ENCODE measurements at places on chromosomes 16 and 17.

DNA sequence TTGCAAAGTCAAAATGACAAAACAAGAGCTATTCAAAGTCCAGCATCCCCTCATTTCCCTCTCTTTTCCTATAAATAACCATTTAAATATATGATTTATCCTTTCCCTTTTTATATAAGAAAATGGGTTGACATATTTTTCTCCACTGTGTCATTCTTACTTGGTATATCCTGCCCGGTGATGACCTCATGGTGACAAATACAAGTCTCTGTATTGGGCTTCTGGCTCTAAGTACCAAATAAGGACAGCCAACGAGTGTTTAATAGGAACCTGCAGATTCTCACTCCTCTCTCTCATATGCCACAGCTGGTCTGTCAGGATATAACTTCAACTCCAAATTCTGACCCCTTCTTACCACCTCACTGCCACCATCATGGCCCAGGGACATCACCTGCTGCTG, 25.5 kb upstream of the CBLN1 start:
- no peak for DNase-seq

GRCh38 chr17:45067637-45068036, 6.5 kb downstream of the NMT1 start:
- no peak for DNase-seq

GRCh38 chr16:59058250-59058649, 324.1 kb upstream of the GOT2 start:
- no peak for DNase-seq

DNA sequence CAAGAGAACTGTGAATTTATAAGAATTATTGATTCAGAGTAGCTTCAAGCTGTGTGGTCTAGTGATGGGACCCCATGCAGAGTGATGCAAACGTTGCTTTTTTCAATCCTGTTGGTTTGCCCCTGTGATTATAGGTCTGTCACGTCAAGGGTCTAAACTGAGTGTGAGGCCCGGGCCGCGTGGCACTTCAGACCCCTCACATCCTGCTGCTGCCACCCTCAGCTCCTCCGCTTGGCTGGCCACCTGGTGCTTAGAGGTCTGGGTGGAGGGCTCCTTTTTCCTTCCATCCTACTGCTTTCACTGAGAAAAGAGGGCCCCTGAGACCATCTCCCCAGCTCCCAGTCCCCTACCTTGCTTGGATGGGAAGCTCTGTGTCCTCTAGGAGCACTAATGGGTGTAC, 12.0 kb downstream of the MYL4 start:
- DNase-seq, result no peak

DNA sequence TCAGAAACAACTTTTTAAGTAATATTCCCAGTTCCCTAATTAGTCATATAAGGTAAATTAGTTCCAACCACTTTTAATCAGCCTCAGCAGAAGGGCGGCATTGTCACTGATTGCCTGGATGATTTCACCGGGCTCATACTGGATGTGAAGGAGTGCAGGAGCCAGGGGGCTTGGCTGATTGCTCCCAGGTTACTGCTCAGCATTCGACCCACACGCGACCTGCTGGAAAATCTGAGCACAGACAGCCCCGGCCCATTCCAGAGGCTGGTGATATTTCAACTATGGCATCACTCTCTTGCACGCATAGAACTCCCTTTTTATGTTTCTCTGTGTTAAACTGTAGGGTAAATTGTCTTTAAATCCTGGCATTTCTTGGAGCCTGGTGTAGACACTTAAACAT, 34.2 kb downstream of the CPPED1 start:
- no peak for DNase-seq

DNA sequence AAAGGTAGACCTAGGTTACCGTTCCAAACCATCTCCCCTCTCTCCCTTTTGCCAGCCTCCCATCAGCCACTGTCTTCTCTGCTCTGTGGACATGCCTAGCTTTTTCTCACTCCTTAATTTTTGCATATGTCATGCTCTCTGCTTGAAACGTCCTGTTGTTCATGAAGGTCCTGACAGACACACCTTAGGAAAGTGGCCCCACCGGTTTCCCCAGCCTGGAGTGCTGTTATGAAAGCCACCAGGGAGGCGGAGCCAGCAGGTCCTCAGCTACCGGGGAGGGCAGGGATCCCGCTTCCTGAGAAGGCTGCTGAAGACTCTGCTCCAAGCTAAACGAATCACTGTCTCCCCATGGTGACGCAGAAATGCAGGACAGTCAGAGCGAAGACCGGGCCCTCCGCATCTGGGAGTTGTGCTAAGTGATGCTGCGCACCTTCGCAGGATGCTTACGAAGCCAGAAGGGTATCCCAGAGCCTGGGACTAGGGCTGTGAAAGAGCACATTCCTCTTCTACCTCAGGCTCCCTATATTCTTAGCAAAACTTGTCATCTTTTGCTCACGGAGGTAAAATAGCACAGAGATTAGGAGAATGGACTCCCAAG, 2.3 kb upstream of the SLC16A11 start:
- no peak for DNase-seq

- DNase-seq, result no peak
These were observed 490.3 kb downstream of the MAF start for GRCh38 chr16:79110242-79110641.

GRCh38 chr16:11875721-11876120, 24.4 kb upstream of the RSL1D1 start:
- DNase-seq, result no peak

DNA sequence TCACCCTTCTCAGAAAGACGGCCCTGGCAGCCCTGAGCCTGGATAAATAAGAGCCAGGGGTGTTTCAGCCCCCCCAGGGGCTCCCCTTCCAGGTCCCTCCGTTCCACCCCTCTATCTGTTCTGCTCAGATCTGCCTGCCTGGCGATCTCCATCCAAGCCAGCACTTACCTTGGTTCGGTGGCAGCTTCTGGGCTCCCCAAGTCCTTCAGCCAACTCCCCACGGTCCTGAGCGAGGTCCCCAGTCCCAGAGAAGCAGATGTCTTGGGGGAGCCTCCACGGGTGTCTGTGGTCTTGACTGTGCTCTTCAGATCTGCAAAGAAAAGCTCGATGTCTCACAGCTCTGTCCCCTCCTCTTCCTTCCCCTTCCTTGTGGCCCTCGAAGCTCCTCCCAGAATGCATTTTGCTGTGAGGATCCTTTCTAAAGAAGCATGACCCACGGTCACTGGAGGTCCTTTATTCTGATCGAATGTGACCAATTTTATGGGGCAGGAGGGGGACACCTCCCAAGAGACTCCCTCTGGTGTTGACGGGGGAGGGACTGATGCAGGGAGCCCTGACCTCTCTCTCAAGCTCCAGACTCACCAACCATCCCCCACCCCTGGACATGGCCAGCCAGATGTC, at the start of gene PIK3R6:
Gene PIK3R6 (minus strand): TSS at position 314 of the 621 bp plus-strand sequence. CDS start 17,880 bp downstream, outside the sequence.
- DNase-seq, result no peak

DNA sequence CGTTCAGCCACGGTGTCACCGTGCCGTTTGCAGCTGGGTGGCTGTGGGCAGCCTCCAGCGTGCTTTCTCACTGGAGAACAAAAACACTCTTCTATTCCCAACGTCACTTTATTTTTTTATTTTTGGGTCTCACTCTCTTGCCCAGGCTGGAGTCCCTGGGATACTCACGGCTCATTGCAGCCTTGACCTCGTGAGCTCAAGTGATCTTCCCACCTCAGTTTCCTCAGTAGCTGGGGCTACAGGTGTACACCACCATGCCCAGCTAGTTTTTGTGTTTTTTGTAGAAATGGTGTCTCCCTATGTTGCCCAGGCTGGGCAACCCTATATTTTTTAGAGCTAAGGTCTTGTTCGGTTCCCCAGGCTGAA, 34.4 kb upstream of the ZC3H18 start:
- DNase-seq, result no peak

DNA sequence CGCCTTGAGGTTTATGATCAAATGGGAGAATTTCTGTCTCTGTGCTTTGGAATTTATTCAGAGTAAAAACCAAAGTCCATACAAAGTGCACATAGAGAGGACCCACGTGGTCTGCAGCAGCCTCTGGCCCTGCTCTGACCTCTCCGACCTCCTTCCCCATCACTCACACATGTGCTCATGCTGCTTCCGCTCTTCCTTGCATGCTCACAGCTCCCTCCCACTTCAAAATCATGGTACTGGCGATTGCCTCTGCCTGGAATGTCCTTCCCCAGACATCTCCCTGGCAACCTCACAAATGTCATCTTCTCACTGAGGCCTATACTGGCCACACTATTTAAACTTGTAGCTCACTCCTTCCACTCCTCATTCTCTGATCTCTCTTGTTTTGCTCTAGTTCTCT, 418.0 kb downstream of the CA10 start:
- DNase-seq, result no peak

GRCh38 chr16:73794994-73795393, 501.6 kb upstream of the PSMD7 start:
- DNase-seq, result no peak

All from stimulated activated CD4-positive, alpha-beta T cell treated with anti-CD3 and anti-CD28 coated beads, Interleukin-4, amount 100 ng/mL, for 48 hours (primary cell).